Activated CD4-positive, alpha-beta T cell treated with anti-CD3 and anti-CD28 coated beads for 1 hour (primary cell): ENCODE measurements at places on chromosomes 3 and 15.

DNA sequence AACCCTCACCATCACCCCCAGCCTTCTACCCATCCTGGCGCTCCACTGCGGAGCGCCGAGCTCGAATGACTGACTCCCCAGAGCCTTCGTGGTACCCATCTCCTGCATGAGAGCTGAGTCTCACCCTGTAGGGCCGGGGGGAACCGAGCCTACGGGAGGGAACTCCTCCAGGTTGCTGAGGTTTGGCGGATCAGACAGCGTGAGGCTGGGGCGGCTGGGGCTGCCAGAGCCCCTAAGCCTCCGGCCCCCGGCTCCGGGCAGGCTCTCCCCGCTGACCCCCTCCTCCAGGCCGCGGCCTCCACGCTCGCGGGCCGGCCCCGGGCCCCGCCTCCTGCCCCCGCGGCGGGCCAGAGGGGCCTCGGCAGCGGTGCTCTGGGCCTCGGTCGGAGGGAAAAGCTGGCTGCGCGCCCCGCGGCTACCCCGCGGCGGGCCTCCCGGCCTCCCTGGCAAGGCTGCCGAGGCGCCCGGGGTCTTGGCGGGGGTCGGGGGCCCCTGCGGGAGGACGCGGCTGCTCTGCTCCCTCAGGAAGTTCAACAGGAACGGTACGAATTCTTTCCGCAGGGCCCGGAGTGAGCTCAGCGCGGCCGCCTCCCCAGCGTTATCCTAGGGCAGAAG is 643 bp downstream of the CDAN1 start:
- DNase-seq: no peak

DNA sequence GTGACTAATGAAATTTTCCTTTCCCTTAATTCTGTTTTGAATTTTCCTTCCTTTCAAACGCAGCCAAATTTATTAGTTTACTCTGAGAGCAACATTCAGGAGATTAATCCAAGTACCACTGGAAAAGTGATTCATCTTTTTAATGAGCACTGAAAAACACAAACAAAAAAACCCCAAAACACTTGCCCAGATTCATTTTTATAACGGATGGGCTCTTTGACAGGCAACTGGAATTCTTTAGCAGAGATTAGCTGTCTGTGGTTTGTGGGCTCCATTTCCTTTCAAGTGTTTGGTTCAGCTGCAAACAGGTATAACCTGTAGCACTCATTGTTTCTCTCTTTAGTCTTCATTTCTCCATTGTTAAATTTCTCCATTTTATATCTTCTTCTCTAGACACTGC is 3.1 kb upstream of the POLR2M start:
- no peak for DNase-seq

DNA sequence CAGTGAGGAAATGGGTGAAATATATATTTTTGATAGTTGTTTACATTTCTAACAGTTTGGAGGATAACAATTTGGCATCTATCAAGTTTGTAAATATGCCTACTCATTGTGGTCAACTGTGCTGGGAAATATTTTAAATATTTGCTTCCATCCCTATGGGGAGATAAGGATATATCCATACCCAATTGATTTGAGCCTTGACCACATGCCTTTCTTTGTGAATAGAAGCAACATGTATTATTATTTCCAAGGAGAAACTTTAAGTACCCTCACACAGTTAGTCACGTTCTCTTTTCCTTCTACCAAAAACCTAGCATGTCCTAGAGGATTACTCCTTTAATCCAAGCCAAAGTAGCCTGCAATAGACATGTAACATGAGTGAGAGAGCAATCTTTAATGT is 245.4 kb upstream of the CBLB start:
- DNase-seq: no peak

DNA sequence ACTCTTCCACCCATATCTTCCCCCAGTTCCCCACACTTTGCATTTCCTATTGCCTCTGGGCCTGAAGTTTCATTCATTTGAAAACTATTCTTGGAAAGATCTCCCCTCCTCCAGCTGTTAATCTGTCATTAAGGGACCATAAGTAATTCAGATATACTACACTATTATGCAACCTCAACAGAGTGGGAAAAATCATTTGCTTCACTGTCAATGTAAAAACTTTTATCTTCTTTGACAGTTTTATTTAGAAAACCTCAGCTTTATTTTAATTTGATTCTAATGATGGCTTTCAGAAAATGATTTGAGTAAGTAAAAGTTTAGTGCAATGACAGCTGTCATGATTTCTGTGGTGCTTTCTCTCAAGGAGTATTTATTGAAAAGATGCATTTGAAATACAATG is 435.3 kb upstream of the KCNMB2 start:
- DNase-seq: no peak

DNA sequence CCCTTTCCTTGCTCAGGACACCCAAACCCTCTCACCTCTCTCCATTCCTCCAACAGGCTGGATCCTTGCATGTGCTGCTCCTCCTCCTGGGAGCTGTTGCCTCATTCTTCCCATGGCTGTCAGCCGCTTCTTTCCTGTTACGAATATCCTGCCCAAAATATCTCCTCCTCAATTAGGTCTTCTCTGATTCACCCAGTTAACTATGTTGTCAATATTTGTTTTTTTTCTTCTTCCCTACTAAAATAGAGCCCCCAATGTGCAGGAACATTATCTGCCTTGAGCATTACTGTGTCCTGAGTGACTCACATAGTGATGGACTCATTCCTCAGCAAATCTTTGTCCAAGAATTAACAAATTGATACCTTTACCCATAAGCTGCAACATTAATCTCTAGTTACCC is 357.2 kb downstream of the CLSTN2 start:
- no peak for DNase-seq

GRCh38 chr3:59381282-59381681 is 331.5 kb upstream of the CFAP20DC start:
- no peak for DNase-seq

- DNase-seq: peak; percentile 64
Observed at GRCh38 chr15:74793135-74794028, 11.5 kb downstream of the CSK start.

DNA sequence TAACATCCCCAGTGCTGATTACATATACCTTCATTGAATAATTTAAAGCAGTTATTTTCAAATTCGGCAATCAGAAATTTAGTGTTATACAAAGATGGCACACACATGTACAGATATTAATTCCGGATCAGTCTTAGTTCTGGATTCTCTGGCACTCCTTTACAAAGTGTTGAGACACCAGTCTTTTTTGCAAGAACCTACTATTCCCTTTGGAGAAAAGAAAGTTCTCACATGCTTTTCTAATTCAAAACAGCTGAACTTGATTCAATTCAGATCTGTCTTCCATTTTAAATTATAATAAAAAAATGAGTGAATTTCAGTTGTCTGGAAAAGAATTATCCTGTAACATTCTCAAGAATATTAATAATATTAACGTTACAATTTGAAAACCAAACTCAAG is 20.4 kb downstream of the CCDC191 start:
- DNase-seq: no peak

DNA sequence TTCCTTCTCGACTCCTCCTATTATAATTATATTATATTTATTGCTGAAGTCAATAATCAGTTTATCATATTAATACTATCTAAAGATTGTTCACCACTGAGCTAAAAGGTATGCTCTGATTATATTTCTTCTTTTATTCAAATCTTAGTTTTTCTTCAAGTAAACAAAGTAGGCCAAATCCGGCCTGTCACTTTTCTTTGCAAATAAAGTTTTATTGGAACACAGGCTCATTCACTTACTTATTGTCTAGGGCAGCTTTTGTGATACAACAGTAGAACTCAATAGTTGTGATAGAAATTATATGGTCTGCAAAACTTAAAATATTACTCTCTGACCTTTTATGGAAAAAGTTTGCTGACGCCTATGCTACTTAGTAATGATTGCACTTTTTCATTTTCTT is 92.4 kb upstream of the DNAJC19 start:
- DNase-seq: no peak

GRCh38 chr3:94362393-94362792 is 299.5 kb downstream of the NSUN3 start:
- DNase-seq: no peak

DNA sequence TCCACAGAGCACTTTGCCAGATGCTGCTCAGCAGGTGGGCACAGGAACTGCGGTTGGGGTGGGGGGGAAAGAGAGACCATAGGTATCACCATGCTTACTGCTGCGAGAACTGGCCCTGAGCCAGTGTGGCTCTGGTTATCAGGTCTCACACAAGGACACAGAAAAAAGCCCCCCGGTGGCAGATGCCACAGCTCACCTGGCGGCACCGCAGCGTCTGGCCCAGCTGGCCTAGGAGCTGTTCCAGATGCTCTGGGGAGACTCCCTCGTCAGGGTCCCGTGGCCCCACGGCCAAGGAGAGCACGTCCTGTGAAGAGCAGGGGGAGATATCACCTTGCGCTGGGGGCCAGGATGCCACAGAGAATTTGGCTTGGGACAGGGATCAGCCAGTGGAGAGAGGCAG is 10.8 kb downstream of the CDAN1 start:
- no peak for DNase-seq

- no peak for DNase-seq
Observed at GRCh38 chr3:181025204-181025603, 35.7 kb upstream of the DNAJC19 start.

- DNase-seq: no peak
Observed at GRCh38 chr3:161031134-161031533, 74.0 kb downstream of the B3GALNT1 start.

DNA sequence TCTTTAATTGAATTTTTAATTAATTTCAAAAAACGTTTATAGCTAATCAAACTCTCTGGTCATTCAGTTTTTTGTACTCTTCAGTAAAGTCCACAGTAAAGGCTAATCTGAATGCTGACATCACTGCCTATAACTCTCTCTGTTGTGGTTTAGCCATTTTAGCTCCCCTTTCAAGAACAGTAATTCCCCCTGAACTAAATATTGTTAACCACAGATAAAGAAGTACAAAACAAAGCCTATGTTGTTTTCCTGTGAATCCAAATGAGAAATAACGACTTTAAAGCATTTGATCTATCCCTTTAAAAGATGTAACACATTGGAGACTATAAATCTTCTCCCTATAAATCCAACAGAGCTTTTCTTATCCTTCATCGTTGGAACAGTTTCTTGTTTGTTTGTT is 94.2 kb downstream of the ZBTB20 start:
- no peak for DNase-seq
